Activated CD8-positive, alpha-beta memory T cell treated with anti-CD3 and anti-CD28 coated beads for 1 hour (primary cell): ENCODE measurements at places on chromosomes 6 and 20.

DNA sequence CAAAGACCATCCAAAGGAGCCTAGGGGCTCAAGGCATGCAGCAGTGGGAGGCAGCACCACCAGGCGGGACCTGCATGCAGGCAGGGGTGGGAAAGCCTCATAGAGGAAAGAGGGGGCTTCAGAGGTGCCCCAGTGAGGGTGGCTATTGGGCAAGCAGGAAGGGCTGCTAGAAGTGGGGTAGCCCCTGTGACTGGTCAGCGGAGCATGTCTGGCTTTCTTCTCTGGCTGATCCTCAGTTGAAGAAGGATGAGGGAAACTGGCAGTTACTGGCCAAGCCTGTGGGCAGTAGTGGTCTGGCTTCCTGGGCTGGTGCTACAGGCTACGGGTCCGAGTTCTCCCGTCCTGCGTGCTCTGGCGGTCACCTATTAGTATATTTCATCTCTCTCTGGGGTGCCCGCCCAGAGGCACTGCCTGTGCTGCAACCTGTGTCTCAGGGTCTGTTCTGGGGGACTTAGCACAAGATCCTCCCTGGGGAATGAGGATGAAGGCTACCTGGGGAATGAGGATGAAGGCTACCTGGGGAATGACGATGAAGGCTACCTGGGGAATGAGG, 35.9 kb upstream of the CST7 start:
- no peak for DNase-seq

DNA sequence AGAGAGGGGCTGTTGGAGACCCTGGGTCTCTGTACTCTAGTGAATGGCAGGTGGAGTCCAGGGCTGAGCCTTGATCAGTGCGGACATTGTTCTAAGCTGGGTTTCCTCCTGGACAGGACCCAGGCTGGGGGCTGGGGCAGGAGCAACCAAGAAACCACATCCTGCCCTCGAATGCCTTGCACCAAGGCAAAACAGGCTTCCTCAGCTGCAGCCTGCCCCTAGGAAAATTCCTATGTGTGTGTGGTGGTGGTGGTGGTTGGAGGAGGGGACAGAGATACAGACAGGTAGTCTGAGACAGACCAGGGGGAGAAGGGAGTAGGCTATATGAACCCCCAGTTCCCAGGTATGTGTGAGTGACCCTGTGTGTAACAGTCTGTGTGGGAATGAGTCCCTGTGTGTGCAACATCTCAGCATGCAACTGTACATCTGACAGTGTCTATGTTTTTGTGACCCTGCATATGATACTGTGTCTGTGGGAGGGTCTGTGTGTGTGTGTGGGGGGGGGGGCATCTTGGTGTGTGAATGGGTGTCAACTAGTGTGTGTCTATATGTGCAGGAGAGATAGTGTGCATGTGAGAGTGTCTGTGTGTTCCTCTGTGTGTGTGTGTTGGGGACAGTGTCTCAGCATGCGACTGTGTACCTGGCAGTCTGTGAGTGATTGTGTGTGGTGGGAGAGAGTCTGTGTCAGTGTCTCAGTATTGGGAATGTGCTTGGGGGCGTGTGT, 3.0 kb downstream of the GLP1R start:
- no peak for DNase-seq

- no peak for DNase-seq
Measured at GRCh38 chr20:40144581-40144980, 544.5 kb downstream of the MAFB start.

GRCh38 chr6:13730704-13731103, 19.1 kb upstream of the RANBP9 start:
- DNase-seq: no peak

DNA sequence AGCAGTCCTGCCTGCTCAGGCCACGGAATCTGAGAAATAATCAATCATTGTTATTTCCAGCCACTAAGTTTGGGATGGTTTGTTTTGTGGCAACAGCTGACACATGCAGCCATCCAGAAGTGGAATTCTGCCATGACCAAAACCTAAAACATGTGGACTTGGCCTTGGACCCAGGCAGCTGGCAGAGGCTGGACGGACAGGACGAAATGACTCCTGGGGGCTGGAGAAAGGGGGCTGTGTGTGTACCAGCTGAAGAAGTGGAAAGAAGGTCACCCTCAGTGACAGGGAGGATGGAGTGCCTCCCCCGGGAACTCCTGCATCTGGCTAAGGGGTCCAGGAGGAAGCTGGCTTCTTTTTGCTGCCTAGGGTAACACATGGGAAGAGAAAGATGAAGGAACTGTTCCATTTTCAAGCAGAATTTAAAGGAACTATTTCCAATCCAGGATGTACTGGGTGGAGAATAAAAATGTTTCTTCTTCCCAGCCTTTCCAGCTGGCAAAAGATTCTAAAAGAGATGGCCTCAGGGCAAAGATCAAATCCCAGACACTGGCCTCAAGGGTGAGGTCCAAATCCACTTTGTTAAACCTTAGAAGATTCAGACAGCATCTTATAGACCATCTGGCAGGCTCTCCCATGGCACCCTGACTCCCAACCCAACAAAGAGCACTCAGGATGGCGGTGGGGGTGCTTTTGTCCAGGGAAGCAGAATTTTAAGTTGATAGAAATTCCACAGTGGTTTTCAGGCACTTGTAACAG, 14.3 kb downstream of the SERPINB6 start:
- no peak for DNase-seq

DNA sequence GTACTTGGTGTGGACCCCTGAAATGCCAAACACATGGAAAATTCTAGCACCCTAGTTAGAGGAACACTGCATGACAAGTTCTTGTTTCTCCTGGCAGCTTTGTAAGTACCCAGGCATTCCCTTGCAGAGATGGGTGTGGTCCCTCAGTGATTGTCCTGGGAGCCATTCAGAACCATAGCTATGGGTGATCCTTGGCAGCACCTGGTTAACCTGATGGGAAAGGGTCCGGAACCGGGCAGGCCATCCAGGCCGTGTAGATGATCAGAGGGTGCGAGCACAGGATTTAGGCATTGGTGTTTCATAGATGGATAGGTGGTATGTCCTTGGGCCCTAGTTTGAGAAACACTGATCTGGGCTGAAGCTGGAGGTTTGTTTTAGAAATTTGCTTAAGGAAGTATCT, 95.8 kb downstream of the RPP40 start:
- DNase-seq: no peak

DNA sequence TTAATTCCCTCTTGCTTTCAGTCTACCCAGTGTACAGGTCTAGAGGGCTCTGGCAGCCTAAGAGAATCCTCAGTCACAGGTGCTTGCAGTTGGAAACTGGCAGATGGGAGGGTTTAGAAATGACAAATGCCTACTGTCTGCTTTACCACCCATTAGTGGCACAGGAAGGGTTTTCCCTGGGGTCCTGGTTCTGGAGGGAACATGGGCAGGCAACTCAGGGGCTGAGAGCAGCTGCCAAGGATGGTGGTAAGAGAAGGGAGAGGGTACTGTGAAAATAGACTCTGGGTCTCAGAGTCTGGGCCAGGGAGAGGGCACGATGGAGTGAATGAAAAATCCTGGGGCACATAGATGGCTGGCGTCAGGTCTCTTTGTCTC, 103.5 kb downstream of the TCP11 start:
- no peak for DNase-seq

DNA sequence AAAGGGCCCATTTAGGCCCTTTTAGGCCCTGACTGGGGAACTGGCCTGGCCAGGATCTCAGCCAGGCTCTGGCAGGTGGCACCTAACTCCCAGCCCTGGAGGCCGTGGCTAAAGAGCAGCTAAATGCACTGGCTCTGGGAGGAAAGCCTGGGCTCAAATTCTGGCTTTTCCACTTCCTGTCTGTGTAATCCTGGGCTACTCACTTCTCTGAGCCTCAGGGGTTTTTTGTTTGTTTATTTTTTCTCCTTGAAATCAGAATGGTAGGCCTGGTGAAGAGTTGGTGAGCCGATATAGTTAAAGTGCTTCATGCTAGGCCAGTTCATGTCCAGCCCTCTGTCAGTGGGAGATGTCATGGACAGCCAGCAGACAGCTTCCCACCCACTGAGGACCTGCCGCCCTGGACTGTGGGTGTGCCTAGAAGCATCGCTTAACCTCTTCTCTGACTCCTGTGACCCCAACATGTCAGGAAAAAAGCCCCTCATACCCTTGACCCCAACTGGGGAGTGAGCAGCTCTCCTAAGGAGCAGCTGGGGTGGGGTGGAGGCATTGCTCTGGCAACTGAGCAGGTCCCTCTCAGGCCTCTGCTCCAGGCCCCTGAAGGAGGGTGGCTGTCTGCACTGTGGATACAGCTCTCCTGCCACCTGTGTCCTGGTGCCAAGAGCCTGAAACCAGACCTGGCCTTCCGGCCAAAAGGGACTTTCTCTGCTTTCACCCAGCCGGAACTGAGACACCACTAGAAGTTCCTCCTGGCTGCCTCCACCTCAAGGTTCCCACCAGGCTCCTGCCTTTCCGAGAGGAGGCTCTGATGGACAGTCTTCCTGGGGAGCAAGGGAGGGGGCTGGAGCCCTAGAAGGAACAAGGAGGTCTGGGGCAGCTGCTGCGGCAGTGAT, 57.2 kb upstream of the MYL9 start:
- no peak for DNase-seq
